Stimulated activated CD4-positive, alpha-beta T cell treated with anti-CD3 and anti-CD28 coated beads, Interleukin-1b, Interleukin-23, amount 100 ng/mL, for 1 hour (primary cell): ENCODE measurements at places on chromosomes 3 and 15.

DNA sequence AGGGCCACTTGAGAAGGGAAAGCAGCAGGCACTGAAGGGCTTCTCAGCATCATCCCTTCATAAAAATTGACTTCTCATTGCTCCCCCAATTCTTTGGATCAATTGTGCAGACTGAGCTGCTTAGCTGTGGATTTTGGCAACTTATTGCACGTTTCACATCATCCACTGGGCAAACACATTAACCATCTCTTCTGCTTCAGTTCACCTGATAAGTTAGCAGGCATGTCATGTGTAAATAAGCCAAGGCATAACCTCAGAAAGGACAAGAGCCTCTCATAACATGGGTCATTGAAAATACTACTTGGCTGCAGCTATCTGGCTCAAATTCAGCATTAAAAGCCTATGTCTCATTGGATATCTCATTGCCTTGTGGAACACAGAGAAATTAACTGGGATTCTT, 366.5 kb downstream of the LRRC3B start:
- DNase-seq: no peak

GRCh38 chr3:48820612-48821324, 26.9 kb downstream of the PRKAR2A start:
- no peak for DNase-seq

GRCh38 chr3:83477563-83477962, 1481.2 kb upstream of the CADM2 start:
- no peak for DNase-seq

DNA sequence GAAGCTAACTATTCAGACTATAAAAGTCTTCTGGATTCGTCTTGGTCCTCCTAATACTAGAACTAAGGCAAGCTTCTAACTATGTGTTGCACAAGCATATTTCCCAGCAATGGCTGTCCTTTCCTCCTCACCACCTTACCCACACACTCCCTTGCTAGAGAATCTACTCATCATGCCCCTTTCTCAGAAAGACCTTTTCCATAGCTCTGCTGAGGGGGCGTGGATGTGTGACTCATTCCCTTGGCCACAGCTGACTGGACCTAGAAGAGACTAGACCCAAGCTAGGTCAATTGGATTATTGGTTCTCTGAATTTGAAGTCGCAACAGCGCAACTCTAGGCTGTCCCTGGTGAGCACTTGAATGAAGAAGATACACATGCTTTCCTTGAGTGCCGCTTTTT, 47.1 kb downstream of the ERC2 start:
- DNase-seq: no peak

GRCh38 chr3:126107957-126108675, 24.2 kb upstream of the SLC41A3 start:
- no peak for DNase-seq

- DNase-seq: no peak
Measured at GRCh38 chr3:134330883-134331810, 43.1 kb downstream of the AMOTL2 start.

- no peak for DNase-seq
Measured at GRCh38 chr15:22945071-22945470, 35.1 kb downstream of the CYFIP1 start.

DNA sequence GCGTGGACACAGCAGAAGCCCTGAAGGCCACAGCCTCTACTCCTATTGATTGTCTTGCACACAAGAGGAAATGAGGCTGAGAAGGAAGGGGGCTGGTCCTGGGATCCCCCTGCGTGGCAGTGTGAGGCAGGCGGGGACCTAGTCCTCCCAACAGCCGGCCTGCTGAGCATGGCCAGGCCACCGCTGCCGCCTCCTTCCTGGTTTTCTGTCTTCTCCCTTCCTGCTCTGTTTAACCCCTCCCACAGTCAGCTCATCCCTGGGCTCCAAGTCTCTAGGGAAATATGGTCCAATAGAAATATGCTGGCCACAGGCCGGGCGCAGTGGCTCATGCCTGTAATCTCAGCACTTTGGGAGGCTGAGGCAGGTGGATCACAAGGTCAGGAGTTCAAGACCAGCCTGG, 42.1 kb upstream of the HES1 start:
- no peak for DNase-seq

- DNase-seq: no peak
Measured at GRCh38 chr3:114690911-114691310, 397.1 kb downstream of the TIGIT start.

DNA sequence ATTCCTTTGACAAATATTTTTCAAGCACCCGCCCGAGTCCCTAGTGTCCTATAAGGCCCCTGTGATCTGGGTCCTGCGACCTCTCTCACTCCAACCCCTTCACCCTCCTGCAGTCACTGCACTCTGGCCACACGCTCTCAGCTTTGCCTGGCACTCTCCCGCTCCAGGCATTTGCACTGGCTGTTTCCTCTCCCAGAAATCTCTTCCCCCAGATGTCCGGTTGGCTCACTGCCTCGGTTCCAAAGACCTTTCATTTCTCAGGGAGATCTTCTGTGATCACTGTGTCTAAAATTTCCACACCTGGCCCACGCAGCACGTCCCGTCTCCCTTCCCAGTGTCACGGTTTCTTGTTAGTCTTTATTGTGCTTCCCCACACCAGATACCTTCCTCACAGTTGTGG, 97.4 kb downstream of the WNT7A start:
- DNase-seq: no peak

- no peak for DNase-seq
Measured at GRCh38 chr3:160044121-160044520, 55.5 kb downstream of the IL12A start.

GRCh38 chr3:9891072-9891622, 737 bp downstream of the JAGN1 start:
- no peak for DNase-seq

DNA sequence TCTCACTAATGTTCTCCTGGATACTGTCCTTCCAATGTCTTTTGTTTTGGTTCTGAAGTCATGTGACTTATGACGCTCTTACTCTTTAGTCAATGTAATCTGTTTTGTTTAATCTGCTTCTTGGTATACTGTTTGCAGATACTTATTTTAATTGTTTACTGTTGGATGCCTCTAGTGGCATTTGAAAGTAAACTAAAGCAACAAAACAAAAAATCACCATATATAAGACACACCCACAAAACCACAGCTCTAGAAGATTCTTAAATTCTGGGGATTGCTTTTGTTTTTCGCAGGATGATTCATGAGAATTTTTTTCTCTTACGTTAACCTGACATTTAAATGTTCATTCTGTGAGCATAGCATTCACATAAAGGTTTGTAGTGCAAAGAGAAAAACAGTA, 16.8 kb downstream of the SLC25A26 start:
- DNase-seq: no peak

DNA sequence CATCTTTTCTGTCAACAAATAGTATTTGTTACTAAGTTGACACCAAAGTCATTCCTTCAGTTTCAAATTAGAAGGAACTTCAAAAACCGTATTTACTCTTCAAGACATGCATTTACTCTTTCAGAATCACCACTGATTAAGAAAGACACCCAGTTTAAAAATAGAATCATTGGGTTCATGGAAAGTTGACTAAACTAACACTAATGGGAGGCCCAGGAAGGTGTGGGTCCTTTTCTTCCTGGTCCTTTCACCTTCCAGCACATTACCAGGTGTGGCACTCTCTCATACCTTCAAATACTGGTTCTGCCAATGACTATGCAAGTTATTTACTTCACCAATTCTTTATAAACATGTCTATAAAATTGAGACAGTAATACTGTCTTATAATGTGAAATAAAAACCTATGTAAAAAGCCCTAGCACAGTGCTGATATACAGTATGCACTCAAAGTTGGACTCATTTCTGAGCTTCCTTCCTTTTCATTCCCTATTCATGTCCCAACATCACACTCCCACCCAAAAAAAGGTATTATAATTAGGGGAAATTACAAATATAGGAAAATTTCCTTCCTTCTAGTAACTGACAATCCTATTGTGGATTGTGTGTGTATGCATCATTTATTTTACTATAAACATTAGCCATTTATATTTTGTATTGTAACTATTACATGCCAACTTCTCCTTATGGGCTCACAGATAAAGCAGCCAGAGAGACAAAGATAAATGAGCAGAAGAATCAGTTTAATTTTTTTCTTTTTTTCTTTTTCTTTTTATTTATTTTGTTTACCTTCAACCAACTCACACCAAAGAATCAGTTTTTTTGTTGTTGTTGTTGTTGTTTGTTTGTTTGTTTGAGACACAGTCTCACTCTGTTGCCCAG, 48.9 kb downstream of the LRRFIP2 start:
- no peak for DNase-seq

DNA sequence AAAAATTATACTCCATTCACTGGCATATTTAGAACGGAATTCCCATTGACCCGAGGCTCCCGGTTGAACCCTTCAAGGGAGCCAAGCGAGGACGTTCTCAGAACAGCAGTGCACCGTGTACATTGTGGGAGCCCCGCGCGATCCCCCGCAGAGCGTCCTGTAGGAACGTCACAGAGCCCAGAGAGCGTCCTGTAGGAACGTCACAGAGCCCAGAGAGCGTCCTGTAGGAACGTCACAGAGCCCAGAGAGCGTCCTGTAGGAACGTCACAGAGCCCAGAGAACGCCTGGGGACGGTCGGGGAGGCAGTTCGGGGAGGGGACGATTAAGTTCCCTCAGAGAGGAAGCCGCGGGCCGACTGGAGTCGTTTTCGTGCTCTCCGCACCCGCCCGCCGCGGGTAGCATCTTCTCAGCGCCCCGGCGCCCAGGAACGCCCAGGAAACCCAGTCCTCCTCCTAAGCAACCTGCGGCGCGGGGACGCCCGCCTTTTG, 506 bp upstream of the ATP1B3 start:
- DNase-seq: no peak

DNA sequence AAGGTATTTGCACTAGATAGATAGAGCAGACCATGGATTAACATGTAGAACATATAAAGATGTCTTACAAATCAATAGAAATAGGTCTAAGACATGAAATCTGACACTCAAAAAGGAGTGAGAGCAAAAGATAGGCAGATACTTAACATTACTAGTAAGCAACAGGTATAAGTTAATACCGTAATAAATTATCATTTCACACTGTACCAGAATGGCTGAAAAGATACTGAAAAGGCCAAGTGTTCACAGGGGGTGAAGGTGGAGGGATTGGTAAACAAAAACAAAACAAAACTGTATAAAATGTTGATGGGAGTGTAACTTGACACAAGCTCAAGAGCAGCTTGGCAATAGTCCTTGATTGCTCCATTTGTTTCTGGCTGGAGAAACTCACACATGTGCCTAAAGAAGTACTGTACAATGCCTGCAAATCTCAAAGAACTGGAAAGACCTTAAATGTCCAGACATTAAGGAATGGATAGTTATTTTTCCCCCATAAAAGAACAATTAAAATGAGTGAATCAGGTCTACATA, 3.5 kb downstream of the NSMCE3 start:
- DNase-seq: no peak

DNA sequence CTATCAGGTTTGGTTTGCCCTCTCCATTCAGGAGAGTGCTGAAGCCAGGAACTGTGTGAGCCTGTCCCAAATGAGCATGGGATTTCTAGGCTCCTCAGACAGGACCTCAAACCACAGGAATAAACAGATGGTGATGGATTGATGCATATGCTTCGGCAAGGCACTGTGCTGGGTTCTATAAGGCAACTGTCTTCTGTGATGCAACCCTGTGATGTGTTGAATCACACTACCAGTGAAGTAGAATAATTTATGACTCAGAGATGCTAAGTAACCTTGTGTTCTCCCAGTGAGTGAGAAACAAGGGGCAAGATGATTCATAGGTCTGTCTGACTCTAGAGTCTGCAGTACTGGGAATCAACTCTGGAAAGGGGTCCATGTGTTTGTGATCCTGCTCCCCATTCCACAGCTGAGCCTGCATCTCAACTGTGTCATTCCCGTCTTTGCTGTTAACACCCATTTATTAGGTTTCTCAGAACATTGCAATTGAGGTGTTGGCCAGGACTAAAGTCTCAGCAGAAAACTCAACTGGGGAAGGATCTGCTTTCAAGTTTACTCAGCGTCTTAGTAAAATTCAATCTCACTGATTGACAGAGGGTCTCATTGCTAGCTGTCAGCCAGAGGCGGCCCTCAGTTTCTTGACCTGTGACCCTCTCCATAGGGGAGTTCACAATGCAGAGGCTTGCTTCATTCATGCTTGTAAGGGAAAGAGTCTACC, 510.1 kb upstream of the CFAP20DC start:
- DNase-seq: no peak

DNA sequence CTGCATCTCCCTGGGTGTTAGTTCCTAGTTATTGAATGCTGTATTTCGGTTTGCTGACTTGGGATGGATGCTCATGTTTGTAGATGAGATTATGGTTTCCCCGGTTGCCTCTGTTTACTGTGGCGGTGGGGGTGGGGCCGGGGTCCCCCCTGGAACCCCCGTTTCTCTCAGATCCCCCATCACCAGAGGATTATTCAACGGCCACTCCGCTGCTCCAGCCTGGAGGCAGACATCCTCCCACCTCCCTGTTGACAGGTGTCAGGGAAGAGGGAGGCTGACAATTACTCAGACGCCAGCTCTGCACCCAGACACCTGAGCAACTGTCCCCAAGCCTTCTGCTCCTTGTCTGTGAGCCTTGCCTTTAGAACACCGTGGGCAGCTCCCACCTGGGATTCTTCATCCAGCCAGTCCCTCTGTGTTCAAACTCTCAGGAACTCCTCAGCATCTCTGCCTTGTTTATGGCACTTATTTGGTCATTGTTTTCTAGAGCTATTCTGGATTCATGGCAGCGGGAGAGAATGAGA, 95.9 kb upstream of the PRR20G start:
- DNase-seq: no peak
